Posterior cingulate gyrus (tissue), 11 donors: ENCODE measurements at places on chromosomes 2 and 18.

GRCh38 chr18:31105733-31106132 lies 3.5 kb upstream of the DSC2 start:
- DNase-seq = no peak

DNA sequence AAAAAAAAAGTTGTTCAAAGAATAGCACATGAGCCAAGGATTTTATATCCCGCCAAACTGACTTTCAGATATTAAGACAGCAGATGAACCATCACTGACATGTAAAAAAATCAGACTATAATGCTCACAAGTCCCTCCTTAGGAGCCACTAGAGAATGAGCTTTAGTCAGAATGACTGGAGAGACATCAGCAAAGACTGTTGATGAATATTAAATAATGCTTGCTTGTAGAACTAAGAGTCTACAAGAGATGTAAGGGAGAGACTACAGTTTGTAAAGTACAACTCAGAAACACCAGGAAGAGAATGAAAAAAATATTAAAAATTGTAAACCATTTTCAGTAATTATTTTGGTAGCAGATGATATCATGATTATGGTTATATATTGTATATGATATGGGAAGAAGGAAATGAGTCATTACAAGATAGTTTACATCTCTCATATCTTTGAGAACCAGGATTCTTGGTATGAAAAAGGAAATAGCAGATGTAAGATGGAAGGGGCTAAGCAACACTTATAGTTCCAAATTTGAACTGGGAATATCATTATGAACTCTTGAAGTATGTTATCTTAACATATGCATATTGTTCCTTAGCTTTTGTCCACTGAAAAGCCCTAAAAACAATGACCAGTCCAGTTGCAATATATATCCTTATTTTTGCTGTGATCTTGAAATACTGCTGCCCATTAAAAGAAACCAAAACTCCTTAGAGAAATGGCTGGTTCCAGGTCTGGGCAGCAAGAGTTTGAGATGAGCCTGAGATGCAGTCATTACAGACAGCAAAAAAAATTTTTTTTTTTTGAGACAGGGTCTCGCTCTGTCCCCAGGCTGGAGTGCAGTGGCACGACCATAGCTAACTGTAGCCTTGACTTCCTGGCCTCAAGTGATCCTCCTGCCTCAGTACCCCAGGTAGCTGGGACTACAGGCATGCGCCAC lies 55.7 kb downstream of the PTPN2 start:
- DNase-seq = no peak

GRCh38 chr18:55633032-55633431 lies 45.0 kb upstream of the TCF4 start:
- no peak for DNase-seq

DNA sequence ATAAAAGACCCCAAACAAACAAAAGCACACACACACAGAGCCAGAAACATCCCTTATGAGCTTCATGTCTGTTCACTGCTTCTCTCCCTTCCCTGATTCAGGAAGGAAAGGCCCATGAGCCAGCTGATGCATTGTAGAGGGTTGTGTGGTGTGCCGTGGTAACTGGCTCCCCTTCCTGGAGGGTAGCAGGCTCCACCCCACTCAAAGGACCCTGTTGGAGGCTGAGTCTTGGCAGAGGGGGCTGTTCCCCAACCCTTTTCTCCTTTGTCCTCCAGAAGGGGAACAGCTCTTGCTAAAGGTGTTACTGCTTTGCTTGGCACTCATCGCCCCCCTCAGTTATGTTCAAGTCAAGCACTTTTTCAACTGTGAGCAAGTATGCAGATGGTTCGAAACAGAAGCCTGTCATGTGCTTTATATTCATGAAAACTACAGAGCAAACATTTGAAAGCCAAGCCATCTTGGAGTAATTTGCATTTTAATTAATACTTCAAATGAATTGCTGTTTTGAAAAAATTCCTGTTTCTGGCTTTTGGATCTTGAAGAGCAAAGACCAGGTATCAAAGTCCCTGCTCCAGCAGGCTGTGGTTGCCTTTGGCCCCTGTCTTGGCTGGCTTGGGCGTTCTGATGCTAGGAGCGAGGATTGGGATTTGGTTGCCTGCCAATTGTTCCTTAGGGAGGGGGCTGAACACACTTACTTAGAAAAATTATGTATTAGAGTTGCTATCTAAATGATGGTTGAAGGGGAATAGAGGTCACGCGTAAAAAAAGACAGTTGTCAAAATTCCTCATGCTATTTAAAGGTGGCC lies 267.8 kb downstream of the TSN start:
- DNase-seq = no peak

GRCh38 chr2:230816735-230817134 lies 48.0 kb upstream of the ITM2C start:
- no peak for DNase-seq

- no peak for DNase-seq
These were observed 337.1 kb downstream of the DYSF start for GRCh38 chr2:71790226-71791060.

DNA sequence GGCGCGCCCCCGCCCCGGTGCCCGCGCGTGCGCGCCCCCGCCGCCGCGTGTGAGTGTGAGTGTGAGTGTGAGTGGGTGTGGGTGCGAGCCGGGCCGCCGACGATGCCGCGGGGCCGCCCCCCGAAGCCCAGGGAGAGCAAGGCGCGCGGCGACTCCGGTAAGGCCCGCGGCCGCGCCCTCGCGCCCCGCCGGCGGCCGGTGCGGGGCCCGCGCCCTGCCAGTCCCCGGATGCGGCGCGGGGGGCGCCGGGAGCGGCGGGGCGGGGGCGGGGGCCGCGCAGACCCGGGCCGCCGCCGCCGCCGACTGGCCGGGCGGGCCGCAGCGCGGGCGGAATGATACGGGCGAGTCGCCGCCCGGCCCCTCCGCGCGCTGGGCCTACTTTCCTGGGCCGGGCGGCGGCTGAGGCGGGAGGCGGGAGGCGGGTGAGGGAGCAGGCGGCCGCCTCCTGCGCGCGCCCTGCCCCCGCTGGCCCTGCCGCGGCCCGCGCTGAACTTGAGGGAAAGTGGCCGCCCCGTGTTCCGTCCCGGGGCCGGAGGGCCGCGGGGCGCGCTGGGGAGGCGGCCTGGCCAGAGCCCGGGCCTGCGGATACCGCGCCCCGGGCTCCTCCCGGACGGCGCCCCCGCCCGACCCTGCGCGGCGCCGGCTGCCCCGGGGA lies at the start of gene ZNF236:
Gene ZNF236, plus strand, starts transcription at position 52 of the 655 bp plus-strand sequence. Its CDS starts 51 bp downstream, at position 103.
- peak; percentile 54 for DNase-seq

DNA sequence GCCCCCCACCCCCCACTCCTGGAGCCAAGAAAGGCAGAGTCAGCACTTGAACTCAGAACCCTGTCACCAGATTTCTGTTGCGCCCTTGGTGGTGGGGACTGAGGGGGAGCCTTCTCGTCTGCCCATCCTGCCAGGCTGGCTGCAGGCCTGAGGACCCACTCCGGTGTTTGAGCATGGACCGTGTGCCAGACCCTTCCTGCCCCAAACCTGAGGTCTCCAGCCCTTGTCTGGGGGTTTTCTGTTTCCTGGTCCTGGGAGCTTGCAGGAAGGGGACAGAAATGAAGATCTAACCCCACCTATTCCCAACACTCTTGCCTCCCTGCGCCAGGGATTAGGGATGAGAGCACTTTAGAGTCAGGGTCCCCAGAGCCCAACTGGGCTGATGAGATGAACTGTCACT lies 190.6 kb downstream of the HAUS1 start:
- no peak for DNase-seq

DNA sequence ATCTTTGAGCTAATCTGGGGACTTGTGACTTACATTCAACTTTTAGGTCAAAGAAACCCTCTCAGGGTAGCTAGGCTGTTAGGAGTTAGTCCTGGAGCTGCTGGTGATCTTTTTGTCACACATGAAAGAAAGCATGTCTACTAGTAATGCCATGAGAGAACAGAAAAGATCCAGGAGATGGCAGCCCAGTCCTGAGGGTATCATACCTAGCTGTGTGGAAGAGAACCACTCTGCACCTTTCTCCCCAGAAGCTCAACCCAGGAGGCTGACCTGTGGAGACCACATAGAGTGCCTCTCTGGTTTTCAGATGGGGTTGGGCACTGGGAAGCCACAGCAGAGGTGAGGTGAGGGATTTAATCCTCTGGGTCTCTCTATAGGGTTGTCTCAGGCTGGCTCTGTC lies 460.2 kb upstream of the UBE2E3 start:
- no peak for DNase-seq

- no peak for DNase-seq
These were observed 707 bp upstream of the SERPINB7 start for GRCh38 chr18:63774511-63774910.
